ENCODE measurements at places on chromosomes 13 and 19.

DNA sequence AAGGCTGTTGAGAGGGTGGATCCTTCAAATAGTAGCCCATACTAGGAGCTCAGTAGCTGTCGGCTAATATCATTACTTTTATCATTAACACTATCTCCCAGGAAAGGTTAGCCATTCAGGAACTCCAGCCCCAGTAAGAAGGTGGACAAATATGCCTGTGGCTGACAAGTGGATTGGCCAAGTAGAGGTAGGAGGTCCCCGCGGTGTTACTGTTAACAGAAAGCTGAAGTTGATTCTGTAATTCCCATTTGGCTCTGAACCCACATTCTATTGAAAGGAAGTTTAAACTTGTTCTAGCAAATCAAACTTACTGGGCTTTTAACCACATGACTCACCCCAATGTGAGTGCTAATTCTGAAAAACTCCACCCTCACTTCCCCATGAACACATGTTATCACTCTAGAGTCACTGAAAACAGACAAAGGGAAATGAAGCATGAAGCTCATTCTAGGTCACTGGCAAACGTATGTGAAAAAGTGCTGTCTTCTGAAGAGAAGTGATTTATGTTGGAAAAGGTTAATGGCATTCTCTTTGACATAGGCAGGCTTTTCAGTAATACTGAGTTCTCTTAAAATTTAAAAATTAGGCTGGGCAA is 273.5 kb downstream of the FGF14 start:
- DNase-seq, result no peak

DNA sequence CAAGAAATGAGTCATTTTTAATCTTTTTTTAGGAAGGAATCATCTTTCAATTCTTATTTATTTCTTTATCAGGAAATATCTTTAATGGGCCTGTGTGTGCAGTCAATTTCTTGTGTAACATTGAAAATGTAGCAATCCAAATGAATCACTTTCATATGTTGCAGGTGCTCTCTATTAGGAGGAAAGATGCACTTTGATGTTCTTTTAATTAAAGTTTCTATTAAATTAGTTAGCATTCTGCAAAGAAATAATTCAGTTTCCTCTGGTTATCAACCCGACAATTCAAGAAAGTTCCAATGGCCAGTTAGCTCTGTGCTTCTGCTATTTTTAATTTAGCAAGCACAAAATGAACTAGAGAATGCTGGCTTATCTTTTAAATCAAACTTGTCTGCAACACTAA is 212.0 kb downstream of the PCDH17 start:
- no peak for DNase-seq

GRCh38 chr19:15893477-15893876 is 4.4 kb downstream of the CYP4F2 start:
- DNase-seq, result no peak

DNA sequence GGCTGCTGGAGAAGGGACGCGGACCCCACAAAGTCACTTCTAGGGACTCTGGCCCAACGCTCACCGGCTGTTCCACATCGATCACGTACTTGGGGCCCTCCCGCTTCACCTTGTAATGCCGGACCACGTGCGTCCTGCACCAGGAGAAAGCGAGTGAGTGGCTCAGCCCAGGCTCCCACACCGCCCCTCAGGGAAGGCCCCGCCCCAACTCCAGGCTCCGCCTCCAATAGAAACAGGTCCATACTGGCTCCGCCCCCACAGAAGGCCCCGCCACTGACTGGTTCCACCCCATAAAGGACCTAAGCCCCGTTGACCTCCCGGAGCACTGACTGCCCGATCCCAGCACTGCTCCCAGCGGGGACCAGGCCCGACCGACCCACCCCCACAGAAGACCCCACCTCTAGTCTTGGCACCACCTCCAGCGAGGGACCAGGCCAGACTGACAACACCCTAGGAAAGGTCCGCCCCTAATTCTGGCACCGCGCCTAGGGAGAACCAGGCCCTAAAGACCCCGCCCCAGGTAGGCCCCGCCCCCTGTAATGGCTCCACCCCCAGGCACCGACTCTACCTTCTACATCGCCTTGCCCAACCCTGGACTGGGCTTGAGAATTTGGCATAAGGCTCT is 11.3 kb downstream of the STAP2 start:
- peak; percentile 59 for DNase-seq

- peak; percentile 14 for DNase-seq
These were observed 689 bp downstream of the DCUN1D2 start for GRCh38 chr13:113489549-113490495.

GRCh38 chr19:3775831-3776230 is 3.8 kb upstream of the RAX2 start:
- DNase-seq, result no peak

GRCh38 chr13:43761616-43762315 is 25.0 kb downstream of the ENOX1 start:
- no peak for DNase-seq

DNA sequence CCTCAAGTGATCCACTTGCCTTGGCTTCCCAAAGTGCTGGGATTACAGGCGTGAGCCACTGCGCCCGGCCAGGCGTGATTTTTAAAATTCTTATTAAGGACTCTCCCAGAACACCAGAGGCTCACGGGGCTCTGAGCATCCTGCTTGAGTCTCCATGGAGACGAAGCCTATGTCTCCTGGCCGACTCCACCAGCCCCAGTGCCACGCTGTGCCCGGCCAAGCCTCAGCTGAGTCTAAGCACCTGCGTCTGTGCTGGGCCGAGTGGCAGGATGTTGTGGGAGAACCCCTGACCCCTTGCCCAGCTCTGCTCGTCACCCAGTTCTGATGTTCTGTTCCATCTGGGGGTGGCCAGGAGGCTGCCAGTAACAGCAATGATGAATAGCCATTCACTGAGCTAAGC is 3.9 kb upstream of the CELF5 start:
- no peak for DNase-seq

DNA sequence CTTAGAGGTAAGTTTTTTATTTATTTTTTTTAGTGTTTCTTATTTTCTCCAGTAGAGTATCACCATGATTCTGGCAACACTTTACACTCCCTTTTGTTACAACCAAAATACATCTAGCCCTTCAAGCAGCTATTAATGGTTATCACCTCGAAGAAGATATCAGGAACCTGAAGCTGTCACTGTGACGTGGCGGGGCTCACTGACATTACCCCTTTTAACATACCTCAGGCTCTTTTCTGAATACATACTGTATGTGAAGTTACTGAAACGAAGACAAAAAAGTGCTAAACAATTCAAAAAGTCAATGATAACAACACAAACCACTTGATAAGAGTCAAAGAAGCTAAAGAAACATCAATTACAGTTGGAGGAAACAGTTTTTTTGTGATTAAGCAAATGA is 1218.7 kb downstream of the EFNB2 start:
- DNase-seq, result no peak

GRCh38 chr13:46134961-46135522 is 30.2 kb upstream of the CPB2 start:
- no peak for DNase-seq

DNA sequence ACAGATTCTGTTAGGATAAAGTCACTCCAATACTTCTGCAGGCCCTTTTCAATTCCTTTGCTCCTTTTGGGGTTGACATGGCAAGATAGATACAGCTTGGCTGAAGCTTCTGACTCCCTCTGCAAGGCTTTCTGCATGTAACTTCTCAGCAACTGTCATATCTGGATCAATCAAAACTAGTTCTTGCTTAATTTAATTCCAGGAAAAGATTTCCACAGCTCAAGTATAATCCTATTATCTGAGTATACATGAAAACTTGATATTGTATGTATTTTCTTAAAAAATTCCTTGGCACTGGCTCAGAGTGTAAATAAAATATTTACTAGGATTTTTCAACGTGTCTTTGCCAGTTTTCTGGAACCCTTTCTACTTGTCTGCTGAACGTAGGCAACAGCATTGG is 109.6 kb downstream of the STARD13 start:
- DNase-seq, result no peak

GRCh38 chr19:33634361-33635091 is 12.8 kb downstream of the CHST8 start:
- DNase-seq, result no peak

GRCh38 chr19:8638078-8638619 is 7.7 kb downstream of the NFILZ start:
- DNase-seq, result no peak

- no peak for DNase-seq
These were observed 244.0 kb downstream of the COL4A1 start for GRCh38 chr13:110062777-110063442.

- no peak for DNase-seq
These were observed 6.0 kb upstream of the NAPA start for GRCh38 chr19:47520839-47521238.

DNA sequence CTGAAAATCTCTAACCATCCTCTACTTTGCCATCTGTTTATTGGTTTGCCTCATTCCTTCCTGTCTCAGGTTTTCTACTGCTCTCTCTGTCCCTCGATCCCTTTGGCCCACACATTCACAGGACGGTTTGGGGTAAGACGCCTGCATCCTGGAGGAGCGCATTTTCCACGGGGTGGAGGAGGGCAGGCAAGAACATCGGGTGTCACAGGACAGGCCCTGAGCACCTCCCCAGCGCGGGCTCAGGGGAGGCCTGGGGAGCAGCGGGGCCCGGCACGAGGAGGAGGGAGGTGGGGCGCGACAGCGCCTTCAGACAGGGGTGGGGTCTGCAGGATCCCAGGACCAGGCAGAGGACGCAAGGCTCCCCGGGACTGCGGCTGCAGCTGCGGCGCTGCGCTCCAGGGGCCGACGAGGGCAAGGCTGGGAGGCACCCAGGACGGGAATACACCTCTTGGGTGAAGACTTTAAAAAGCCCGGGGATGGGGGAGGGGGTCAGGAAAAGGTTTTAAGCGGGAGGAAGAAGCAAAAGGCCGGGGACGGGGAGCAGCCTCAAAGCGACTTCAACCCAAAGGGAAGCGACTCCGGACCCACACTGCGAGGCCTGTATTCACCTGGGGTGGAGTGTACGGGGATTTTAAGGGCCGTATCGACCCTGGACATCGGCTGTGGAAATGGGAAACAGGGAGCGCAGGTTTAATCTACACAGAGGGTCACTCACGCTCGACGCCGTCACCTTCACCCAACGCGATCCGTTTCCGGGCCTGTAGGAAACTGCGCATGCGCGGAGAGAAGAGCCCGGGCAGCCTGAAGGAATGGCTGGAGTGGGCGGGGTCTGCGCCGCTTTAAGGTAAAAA is at the start of gene ZNF415:
ZNF415 (minus strand) TSS at position 770 of the 851 bp plus-strand sequence. CDS start 10,234 bp downstream, outside the sequence.
- no peak for DNase-seq
